ENCODE measurements at places on chromosomes 5 and 9.

DNA sequence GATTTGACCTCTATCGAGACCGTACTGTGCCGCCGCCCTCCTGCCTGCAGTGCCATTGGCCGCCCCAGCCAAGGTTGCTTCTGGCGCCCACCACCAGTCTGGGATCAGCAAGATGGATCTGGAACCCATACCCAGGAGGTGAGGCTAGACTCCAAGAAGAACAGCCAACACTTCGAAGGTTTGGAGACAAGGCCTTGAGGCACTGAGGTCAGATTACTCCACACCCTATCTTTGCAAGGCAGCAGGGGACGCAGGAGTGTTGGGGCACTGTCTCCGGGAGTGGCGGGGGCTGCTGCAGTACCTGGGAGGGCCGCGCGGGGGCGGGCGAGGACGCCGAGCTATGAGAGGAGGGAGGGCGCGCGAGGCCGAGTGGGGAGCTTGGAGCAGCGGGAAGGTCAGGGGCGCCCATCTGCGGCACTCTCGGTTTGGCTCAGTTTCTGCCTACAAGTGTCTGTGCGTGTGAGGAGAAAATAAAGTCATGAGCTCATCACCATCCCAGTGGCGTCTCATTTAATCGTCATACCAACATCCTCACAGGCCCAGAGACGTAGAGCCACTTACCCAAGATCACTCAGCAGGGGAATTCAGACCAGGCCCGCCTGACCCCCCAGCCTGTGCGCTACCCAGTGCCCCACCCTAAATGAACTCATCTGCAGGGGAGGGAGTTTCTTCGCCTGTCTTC, 20.5 kb upstream of the PSD2 start:
- DNase-seq, result no peak

DNA sequence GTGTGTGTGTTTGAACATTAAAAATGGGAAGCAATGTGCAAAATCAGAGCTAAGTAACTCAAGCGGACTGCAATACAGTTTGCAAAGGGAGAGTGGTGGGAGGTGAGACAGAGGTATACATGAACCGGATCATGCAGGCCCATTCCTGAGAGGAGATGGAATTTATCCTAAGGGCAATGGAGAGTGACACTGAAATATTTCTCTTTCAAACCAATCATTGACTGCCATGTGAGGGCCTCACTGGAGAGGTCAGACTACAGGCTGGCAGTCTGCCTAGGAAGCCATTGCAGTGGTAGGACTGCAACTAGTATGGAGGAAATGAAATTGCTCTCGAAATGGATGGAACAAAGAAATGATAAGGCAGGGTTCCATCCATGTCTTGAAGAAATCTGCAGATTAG, 34.8 kb downstream of the TNFSF15 start:
- DNase-seq, result no peak

GRCh38 chr9:116901260-116901659, 214.2 kb downstream of the TRIM32 start:
- no peak for DNase-seq

- no peak for DNase-seq
Measured at GRCh38 chr9:116168231-116168630, 14.6 kb downstream of the PAPPA start.

GRCh38 chr5:95759634-95760033, 28.5 kb downstream of the RHOBTB3 start:
- no peak for DNase-seq

- no peak for DNase-seq
Measured at GRCh38 chr9:73137914-73138313, 13.8 kb upstream of the ANXA1 start.

- no peak for DNase-seq
Measured at GRCh38 chr5:179128041-179128365, 67.8 kb downstream of the ZNF354C start.

- DNase-seq, result no peak
Measured at GRCh38 chr9:116000748-116001329, 152.8 kb upstream of the PAPPA start.

DNA sequence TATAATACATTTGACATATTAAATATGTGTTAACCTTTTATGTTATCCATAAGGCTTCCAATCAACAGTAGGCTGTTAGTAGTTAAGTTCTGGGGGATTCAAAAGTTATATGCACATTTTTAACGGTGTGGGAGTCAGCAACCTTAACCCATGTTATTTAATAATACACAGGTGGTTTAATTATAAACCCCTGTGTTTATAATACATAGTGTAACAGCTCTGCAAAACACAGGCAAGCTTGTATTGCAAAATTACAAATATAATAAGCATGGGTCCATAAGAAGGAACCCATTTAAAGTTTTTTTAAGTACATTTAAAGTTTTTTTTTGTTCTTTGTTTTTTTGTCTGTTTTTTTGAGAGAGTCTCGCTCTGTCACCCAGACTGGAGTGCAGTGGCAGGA, 14.5 kb upstream of the RAD23B start:
- no peak for DNase-seq

DNA sequence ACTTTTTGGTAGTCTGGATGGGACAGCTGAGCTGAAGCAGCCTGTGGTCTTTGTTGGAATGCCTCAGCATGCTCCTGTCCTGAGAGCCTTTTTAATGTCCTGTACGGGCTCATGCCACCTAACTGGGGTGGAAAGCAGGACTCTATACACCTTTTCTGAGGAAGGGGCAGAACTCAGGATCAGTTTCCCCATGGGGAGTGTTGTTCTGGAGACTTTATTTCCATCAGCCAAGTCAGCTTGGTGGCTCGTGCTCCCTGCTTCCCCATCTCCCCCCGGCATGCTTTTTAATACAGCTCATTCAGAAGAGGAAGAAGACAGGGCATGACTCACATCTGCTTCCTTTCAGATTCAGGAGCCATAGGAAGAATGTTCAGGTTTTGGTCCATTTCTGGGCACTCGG, 5.1 kb upstream of the SEPTIN8 start:
- no peak for DNase-seq

GRCh38 chr5:125275725-125276090, 529.3 kb upstream of the ZNF608 start:
- no peak for DNase-seq

GRCh38 chr5:122252319-122252718, 59.7 kb upstream of the SNCAIP start:
- DNase-seq, result no peak

DNA sequence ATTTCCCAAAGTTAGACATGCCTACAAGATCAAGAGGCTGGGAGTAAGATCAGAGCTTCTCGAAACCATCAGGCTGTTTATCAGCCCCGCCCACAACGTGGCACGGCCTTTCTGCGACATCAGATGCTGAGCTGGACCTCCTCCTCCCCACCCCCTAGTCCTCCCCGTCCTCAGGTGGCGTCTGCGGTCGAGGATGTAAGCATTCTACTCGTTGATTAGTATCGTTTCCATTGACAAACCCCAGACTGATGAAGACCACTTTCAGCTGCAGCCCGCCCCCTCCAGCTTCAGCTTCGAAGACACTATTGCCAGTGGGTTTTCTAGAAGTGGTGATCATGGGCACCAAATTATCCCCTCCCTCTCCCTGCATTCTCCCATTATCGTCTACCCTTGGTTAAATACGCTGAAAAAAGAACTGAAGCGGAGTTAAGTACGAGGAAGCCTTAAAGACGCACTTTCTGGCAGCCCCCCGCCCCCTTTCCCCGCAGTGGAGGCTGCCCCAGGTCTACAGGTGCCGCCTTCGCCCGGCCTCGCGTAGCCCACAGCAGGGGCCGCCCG, 1.1 kb downstream of the PPIC start:
- DNase-seq, result no peak

- DNase-seq, result no peak
Measured at GRCh38 chr9:86531971-86532640, 177.9 kb upstream of the TUT7 start.

DNA sequence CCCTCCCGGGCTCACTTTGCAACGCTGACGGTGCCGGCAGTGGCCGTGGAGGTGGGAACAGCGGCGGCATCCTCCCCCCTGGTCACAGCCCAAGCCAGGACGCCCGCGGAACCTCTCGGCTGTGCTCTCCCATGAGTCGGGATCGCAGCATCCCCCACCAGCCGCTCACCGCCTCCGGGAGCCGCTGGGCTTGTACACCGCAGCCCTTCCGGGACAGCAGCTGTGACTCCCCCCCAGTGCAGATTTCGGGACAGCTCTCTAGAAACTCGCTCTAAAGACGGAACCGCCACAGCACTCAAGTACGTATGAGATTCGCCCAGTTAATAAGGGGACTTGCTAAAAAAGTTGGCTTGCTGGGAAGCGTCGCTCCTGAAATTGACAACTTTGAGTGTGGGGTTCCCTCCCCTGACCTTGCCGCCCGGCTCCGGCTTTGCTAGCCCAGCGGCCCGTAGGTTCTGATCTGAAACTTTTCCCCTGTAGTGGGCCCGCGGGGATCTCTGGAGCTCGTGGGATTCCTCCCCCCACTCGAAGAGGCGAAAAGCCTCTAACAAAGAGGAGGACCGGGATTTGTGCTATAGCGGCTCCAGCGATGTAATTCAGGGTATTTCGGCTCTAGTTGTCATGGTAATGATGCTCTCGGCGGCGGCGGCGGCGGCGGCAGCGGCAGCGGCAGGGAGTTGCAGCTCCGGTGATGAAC, 572 bp downstream of the NR4A3 start:
- DNase-seq, result no peak

DNA sequence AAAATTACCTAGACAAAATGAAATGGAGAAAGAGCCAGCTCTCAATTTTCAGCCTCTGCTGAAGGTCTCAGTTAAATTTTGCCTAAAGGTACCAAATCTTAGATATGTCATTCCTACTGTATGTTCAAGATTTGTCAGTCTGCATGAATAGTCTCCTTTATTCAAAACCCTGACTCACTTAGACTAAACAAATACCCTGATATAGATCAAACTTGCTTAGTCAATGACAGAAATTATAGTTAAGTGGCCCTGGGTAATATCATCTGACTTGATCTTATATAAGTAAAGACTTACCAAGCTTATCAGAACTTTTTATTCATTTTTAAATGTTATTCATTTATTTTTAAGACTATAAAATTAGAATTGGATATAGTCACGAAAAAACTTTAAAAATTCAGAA, 12.2 kb downstream of the MEGF9 start:
- DNase-seq, result no peak

- no peak for DNase-seq
Measured at GRCh38 chr5:38925154-38925925, 79.5 kb downstream of the OSMR start.

DNA sequence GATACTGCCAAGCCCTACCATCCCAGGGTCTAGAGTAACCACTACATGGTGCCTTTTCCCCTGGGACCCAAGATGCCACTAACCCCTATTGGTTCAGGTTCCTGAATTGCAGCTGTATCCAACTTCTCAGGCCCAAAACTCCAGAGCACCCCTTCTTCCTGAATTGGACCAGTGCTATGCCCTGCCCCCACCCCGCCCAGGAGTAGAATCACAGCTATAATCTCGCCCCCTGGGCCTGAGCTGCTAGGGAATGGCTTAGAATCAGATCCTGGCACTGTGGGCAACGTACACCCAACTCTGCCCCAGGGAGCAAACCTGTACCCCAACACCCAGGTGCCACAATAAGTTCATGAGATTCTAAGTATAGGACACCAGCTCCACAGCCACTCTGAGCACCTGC, 206.3 kb downstream of the CACNA1B start:
- DNase-seq, result no peak

GRCh38 chr9:113675475-113675941, 200.6 kb upstream of the ZNF618 start:
- DNase-seq, result no peak

DNA sequence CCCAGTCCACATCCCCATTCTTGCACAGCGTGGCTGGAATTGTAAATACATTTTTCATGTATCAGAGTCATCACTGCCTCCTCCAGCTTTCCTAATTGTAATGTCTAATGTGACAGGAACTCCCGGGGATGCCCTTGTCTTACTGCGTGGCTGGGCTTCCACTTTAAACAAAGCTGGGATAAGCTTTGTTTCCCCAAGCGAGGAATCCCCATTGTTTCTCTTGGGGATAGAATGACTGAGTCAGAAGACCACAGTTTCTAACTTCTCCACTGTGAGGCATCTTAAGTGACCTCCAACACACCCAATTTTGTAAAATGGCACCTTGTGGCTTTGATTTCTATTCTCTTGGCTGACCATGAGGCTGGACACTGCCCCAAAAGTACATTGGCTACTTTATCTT, 22.4 kb downstream of the ARPC5L start:
- no peak for DNase-seq

DNA sequence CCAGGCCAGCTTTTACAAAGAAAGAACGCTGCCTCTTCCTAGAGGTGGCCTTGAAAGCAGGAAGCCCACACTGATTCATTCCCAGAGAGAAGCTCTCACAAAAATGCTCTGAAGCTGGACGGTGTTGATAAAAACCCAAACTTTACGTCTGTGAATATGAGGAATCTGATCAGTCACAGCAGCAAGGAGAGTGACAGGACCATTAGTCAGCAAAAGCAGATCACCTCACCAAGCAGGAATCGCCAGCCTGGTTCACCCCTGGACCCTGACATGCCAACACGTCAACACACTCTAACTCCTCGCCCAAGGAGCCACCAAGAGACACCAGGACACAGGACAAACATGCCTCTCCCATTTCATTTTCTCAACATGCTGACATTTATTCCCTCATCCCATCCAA, 70.6 kb upstream of the ZNF622 start:
- no peak for DNase-seq

- DNase-seq, result no peak
Measured at GRCh38 chr9:114203410-114204140, 48.2 kb downstream of the COL27A1 start.

- no peak for DNase-seq
Measured at GRCh38 chr9:98118640-98119601, at the start of gene TRIM14. TSS of gene TRIM14 (minus strand) at chr9:98119222. CDS start at chr9:98119188, 34 bp downstream.

DNA sequence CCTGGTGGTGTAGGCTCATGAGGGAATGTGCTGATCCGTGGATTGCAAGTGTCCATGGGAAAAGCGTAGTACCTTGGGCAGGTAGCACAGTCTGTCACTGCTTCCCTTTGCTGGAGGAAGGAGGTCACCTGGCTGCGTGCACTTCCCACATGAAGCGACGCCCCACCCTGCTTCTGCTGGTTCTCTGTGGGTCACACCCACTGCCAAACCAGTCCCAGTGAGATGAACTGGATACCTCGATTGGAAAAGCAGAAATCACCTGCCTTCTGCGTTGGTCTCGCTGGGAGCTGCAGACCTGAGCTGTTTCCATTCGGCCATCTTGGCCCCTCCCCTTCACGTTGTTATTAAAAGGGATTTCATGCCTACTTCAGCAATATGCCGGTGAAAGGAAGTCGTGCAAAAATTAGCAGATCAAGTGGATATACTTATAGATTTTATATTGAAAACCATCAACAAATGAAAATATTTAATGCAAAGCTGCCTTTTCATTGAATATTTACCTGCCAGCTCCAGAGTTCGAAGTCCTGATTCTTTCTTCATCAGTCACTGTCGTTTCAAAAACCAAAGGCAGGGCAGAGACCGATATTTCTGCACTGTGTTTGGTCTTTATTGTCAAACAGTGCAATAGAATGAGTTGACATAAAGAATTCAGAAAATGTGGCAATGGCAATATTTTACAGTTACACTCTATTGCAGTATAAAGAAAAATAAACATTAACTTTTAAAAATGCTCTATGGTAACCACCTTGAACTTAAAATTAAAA, 123.2 kb downstream of the JAKMIP2 start:
- no peak for DNase-seq

DNA sequence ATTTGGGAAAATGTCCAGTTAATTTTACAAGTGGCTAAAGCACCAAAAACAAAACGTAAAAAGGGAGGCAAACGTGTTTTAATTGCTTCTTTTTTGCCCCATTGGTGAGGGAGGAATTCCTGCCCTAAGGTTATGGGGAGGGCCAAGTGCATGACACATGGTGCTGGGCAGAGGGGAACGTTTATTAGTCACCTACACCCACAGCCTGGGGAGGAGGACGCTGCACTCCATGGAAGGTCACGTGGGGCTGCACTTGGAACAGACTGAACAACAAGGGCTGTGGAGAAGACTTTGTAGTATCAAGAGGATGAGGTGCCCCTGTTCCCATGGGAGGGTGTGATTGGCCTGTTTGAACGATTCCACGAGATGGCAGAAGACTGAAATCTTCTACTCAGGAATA, 13.7 kb upstream of the ADAMTS16 start:
- no peak for DNase-seq
